ENCODE measurements at places on chromosomes 5 and 9. TPM values are rescaled to one million over a fixed set of nuclear protein-coding genes. Genes with fewer than 3 reads are reported as not detected.

Gene GPR151
- not detected for total RNA-seq

Gene ZMYND19
- 26.1 TPM for total RNA-seq

GRCh38 chr5:167870055-167870454 is 421.4 kb upstream of the WWC1 start:
- no peak for DNase-seq

- DNase-seq: no peak
Measured at GRCh38 chr5:163475411-163475810, 15.0 kb downstream of the HMMR start.

GRCh38 chr9:21252721-21253547 is 13.1 kb upstream of the IFNA14 start:
- DNase-seq: peak; percentile 41

DNA sequence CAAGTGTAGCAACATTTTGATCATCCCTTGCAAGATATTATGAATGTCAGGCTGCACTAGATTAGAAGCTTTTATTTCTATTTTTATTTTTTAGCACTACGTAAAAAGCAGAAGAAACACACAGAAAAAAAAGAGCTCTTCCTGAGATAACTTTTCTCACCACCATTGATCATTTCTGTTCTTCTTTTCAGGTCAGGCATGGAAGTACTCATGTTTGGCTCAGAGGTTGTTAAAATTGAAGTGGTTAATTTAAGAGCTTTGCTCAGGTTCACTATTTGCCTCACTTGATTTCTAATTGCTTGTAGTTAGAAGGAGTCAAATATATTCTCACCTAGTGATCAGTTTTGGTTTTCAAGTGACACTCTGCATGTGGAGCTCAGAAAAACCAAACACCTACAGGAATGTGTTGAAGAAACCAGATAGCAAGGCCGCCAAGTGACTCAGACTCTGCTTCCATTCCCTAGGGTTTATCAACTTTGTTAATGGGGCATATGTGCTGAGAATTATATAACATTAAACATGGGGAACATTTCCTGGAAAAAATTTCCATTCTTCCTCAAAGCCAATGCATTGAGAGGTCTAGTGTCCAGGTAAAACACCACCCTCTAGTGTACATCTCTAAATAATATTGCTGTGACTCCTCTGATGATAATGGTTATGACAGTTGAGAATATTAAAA is 679.8 kb downstream of the CETN3 start:
- DNase-seq: no peak

DNA sequence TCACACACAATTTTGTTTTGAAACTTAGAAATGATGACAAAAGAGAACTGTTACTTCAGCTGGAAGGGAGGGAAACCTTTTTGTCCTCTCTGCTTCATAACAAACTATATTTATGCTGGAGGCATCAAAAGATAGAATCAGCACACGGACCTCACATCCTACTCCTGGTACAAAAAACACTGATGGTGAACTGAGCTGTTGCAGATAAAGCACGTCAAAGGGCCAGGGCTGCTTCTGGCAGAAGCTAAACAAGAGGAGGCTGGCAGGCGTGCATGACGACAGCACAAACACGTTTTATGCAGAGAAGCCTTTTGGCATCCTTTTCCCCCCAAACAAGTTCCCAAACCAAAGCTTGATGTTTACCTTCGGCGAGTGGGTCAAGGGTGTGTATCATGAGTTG is 169.6 kb downstream of the SLC24A2 start:
- DNase-seq: no peak

Gene FYB1
- not detected for total RNA-seq

Gene KIF4B
- 0.13 TPM for total RNA-seq

GRCh38 chr5:73638344-73639095 is 12.5 kb downstream of the ARHGEF28 start:
- peak; percentile 91 for DNase-seq

Gene CEL
- total RNA-seq: 0.07 TPM

- DNase-seq: no peak
Measured at GRCh38 chr9:134163371-134164196, 780 bp downstream of the RNU6ATAC start.

Gene SV2C
- total RNA-seq: not detected

DNA sequence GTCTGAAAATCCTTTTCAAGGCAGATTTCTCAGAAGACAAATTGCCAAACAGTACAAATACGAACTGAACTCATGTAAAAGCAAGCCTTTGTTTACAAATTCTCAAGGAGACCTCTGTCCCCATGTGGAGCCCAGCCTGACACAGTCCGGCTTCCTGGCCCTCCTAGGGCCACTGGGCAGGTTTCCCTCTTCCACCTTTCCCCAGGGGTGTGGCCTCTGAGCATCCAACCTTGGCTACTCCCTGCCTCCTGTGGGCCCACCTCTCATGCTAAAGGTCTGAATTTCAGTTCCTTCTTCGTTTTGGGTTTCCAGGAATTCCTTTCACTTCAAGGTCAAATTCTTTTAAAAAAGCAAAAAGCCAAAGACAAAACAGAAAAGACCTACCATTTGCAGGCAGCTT is 10.1 kb downstream of the DAP start:
- no peak for DNase-seq

Gene DPYSL3
- 138 TPM for total RNA-seq

Gene PCDHA13
- total RNA-seq: under 0.01 TPM

- DNase-seq: no peak
Measured at GRCh38 chr9:126069400-126069955, 257.2 kb upstream of the MVB12B start.

- DNase-seq: no peak
Measured at GRCh38 chr9:107983181-107983603, 493.6 kb upstream of the KLF4 start.

DNA sequence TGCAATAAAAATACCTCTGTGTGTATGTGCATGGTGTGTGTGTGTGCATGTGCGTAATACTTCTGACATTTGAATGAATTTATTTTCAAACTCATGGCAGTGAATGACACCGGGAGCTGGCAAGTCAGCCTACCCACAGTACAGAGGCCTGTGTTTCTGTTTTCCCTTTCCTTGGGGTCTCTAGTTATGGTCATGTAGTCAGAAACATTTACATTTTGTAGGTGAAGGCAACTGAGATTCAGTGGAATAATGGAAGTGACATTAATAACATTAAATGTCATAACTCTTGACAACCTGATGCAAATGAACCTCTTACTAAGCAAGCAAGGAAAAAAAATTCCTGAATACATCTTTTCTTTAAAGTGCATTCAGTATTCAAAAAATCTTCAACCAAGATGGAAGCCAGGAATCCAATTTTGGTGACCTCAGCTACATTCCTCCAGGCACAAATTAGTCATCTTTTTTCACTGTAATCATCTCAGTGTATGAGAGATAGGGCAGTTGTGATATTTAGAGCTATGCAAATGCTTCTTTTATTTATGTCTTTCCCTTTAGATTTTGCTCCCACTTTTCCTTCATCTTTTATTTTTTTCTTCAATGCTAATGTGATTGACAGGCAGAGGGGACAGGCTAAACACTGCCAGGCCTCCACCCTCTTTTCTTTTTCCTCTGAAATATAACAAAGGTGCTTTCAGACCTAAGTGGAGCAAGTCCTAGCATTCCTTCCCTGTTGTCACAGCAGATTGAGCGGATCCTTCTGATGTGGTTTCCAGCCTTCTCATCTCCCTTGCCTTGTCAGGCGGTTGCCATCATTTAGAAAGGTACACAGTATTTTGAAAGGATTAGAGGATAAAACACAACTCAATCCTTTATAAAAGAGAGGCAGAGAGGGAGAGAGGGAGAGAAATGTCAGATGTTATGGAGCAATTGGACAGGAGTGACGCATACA is 569.8 kb upstream of the ADAMTS16 start:
- DNase-seq: no peak

DNA sequence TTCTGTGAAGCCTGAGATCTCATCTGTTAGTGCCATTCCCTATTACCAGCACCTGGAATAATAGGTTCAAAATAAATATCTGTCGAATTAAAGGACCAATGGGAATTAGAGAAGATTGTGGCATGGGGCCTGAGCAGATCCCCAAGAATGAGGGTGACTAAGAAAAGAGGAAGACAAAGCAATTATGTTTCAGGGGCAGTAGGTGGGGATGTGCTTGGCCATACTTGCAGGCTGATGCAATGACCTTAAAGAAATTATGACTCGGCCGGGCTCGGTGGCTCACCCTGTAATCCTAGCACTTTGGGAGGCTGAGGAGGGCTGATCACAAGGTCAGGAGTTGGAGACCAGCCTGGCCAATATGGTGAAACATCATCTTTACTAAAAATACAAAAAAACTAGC is 562.8 kb downstream of the PTPRD start:
- no peak for DNase-seq

GRCh38 chr5:143693651-143694252 is 118.2 kb upstream of the HMHB1 start:
- DNase-seq: no peak

- no peak for DNase-seq
Measured at GRCh38 chr5:124880903-124881697, 134.7 kb upstream of the ZNF608 start.

DNA sequence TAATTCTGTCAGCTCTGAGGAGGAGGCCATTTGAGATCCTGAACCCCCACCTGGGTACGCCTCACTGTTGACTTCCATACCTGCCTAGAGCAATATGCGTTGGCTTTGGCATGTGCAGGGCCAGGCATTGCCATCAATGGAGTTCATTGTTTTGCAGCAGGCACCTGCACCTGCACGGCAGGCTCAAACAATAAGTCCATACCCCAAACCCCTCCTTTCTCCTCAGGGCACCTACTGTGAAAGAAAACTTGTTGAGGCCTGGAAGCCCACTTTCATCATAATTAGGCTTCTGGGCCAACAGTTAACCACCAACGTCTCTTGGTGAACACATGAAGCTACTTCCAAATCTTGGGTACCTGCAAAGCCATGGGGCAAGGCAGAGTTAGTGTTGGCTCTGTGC is 238.7 kb downstream of the NFIB start:
- DNase-seq: no peak

GRCh38 chr9:86794391-86795046 is 152.8 kb downstream of the GAS1 start:
- no peak for DNase-seq

Data from pulmonary artery endothelial cell (primary cell).